ENCODE measurements at places on chromosomes 3 and 15.

DNA sequence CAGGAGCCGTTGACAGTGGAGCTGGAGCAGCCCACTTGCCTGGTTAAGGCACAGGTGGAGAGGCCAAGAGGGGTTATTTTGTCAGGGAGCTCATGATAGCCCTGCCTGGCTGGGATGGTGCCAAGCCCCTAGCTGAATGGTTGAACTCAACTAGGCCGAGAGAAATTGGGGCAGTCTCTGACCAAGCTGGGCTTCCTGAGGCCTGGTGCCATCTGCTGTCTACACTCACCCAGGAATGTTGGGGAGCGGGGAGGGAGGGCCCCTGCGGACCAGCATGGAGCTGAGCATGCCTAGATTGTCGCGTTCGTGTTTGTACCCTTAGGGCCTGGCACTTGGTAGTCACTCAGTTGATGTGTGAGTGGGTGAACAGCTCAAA lies 1.2 kb downstream of the BRPF1 start:
- DNase-seq: no peak

DNA sequence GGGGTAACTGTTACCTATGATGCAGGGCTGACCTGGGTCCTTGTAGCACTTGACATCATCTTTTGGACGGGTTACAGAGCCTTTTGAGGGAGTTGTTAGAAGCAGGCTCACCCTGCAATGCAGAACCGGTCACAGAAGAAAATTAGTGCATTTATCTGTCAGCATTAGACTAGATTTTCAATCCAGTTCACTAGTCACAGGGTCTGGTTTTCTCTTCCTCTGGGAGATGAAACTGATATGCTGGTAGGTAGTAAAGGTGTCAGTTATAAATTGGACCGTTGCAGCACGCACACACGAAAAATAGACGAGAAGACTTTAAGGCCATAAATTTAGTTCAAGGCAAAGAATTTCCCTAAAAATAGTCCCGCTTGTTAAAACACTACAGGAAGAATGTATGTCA lies 532.3 kb upstream of the ATP11B start:
- no peak for DNase-seq

DNA sequence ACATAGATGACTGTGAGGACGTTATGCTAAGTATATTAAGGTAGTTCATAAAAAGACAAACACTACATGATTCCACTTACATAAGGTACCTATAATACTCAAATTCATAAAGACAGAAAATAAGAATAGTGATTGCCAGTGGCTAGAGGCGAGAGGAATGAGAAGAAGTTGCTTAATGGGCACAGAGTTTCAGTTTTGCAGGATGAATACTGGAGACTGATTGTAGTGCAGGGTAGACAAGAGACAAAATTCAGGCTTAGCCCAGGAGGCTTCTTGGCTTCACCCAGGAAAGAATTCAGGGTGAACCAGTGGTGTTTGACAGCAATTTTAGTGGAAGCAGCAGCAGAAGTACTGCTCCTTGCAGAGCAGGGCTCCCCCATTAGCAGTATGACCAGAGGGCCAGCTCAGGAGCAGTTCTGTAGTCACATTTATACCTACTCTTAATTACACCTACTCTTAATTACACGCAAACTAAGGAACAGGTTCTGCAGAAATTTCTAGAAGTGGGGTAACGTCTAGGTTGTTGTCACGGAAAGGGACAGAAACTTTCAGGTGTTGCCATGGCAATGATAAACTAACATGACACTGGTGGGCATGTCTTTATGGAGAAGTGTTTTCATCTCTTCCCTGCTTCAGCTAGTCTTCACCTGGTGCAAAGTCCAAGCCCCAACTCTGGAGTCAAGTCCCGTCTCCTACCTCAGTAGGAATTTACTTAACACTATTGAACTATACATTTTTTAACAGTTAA lies 55.2 kb downstream of the TBL1XR1 start:
- peak; percentile 42 for DNase-seq

- peak; percentile 80 for DNase-seq
Measured at GRCh38 chr3:197031315-197032285, 2.0 kb upstream of the MELTF start.

- no peak for DNase-seq
Measured at GRCh38 chr15:33467816-33468163, 157.0 kb downstream of the RYR3 start.

- DNase-seq: no peak
Measured at GRCh38 chr3:50157827-50158529, 2.9 kb downstream of the SEMA3F start.

DNA sequence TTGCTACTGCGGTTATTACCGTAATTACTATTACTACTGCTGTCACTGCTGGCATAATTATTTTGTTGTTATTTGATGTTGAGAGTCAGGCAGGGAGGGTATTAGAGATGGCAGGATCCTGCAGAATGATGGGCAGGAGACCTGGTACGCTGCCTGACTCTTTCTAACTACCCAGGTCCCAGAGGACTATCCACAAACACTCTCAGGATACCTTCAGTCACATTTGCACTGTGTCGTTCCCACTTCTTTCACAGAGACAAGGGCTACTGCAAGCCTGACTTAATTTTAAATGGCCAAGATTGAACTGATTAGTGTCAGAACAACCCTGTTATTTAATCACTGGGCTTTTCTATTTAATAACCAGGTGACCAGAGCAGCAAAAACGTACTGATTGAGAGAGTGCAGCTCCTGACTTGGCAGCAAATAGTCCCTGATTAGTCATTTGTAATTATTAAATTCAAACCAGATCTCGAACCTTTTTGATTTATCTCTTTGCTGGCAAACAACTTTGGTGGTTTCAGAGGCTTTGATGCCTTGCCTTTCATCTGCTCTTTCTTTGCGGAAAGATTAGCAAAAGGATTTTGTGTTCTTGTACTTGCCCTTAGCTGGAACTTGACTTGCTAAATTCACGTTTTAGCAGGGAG lies 88.8 kb upstream of the ARHGEF3 start:
- no peak for DNase-seq

- peak; percentile 96 for DNase-seq
Measured at GRCh38 chr3:49673715-49674496, at the start of gene APEH. TSS of gene APEH (plus strand) at chr3:49674351. CDS start at chr3:49674402, 51 bp downstream.

- no peak for DNase-seq
Measured at GRCh38 chr3:2301361-2301760, 202.7 kb downstream of the CNTN4 start.

DNA sequence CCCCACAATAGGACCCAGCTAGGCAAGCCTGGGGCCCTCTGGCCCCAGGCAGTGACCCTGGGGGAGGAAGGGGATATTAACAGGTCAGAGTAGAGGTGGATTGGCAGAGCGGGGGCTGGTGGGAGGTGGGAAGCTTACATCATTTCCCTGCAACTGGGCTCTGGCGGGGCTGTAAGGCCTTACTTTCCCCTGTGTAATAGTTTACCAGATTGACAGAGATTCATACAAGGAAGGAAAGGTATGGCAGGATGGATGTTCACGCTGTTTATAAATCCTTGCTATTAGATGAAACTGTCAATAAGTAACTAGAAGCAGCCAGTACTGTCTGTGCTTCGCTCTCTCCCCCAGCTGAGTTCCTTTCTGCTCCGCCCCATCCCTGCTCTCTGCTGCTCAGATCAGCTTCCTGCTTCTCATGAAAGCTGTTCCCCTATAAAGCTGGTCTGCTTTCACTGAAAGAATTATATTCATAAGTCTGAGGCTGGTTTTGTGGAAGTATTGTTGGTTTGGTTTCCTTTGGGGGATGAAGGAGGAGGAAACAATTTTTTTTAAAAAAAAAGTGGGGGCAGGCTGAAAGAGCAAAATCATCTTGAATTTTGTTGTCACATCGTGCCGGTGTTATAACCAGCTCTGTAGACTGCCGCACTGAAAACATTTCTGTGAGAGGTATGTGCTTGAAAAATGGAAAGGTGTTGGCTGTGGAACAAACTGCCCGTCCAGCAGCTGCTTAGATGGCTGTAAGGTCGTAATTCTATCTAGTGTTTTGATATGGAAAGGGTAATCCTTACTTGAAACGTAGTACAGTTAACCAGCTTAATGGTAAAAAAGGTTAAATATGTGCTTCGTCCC lies 76.4 kb downstream of the BBX start:
- DNase-seq: peak; percentile 89

GRCh38 chr3:32195995-32196540 lies 42.4 kb upstream of the CMTM8 start:
- no peak for DNase-seq

GRCh38 chr3:118577055-118577777 lies 457.4 kb downstream of the IGSF11 start:
- DNase-seq: no peak

GRCh38 chr15:40338921-40339620 lies 1.7 kb downstream of the CCDC9B start:
- DNase-seq: peak; percentile 88

- DNase-seq: no peak
Measured at GRCh38 chr3:145144361-145144760, 1016.6 kb downstream of the PLOD2 start.

DNA sequence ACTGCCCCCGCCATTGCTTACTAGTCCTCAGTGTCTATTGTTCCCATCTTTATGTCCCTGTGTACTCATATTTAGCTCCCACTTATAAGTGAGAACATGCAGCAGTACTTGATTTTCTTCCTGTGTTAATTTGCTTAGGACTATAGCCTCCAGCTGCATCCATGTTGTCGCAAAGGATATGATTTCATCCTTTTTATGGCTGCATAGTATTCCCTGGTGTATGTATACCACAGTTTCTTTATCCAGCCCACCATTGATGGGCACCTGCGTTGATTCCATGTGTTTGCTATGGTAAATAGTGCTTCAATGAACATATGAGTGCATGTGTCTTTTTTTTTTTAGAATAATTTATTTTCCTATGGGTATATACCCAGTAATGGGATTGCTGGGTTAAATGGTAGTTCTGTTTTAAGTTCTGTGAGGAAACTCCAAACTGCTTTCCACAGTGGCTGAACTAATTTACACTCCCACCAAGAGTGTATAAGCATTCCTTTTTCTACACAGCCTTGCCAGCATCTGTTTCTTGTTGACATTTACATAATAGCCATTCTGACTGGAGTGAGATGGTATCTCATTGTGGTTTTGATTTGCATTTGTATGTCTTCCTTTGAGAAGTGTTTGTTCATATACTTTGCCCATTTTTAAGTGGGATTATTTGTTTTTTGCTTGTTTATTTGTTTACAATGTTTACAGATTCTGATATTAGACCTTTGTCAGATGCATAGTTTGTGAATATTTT lies 53.7 kb downstream of the GALK2 start:
- no peak for DNase-seq

- peak; percentile 49 for DNase-seq
Measured at GRCh38 chr3:184040010-184040409, 8.5 kb downstream of the HTR3D start.

DNA sequence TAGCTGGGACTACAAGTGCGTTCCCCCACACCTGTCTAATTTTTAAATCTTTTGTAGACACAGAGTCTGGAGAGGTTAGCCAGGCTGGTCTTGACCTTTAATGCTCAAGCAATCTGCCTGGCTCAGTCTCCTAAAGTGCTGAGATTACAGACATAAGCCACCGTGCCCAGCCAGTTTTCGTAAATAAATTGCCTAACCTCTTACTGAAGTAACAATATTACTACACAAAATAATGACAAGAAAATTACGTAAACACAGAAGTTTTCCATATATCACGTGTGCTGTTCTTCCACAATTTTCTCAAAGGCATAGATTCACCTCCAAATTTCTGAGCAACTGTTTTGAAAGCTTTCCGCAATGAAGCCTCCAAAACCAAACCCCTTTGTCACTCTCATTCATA lies 58.1 kb upstream of the PROK2 start:
- DNase-seq: no peak

GRCh38 chr3:182450942-182451787 lies 342.1 kb upstream of the ATP11B start:
- no peak for DNase-seq

GRCh38 chr3:124037326-124037725 lies 45.4 kb upstream of the ROPN1 start:
- no peak for DNase-seq

Measured in HT-29 (cell line).